PC-3 (cell line): ENCODE measurements at places on chromosomes 13 and 19.
A peak's percentile ranks its signal among the peaks of the same experiment; 100 is the strongest.

- H3K27me3 ChIP-seq, result peaks cover 7% of the 10 kb centered on the region
- H3K27ac ChIP-seq, result no peak overlapping the region
- DNase-seq, result no peak
- no peaks in the 10 kb centered on the region for H3K36me3 ChIP-seq
These were observed 20.8 kb downstream of the COL5A3 start for GRCh38 chr19:9989504-9989903.

GRCh38 chr19:55581145-55581822 lies 636 bp upstream of the ZNF579 start:
- no peak overlapping the region for H3K27ac ChIP-seq
- H3K27me3 ChIP-seq, result no peaks in the 10 kb centered on the region
- no peaks in the 10 kb centered on the region; the same call in 1 of the 2 replicates for H3K36me3 ChIP-seq
- peaks cover 10% of the 10 kb centered on the region for H3K4me1 ChIP-seq
- peak; percentile 45 for DNase-seq

DNA sequence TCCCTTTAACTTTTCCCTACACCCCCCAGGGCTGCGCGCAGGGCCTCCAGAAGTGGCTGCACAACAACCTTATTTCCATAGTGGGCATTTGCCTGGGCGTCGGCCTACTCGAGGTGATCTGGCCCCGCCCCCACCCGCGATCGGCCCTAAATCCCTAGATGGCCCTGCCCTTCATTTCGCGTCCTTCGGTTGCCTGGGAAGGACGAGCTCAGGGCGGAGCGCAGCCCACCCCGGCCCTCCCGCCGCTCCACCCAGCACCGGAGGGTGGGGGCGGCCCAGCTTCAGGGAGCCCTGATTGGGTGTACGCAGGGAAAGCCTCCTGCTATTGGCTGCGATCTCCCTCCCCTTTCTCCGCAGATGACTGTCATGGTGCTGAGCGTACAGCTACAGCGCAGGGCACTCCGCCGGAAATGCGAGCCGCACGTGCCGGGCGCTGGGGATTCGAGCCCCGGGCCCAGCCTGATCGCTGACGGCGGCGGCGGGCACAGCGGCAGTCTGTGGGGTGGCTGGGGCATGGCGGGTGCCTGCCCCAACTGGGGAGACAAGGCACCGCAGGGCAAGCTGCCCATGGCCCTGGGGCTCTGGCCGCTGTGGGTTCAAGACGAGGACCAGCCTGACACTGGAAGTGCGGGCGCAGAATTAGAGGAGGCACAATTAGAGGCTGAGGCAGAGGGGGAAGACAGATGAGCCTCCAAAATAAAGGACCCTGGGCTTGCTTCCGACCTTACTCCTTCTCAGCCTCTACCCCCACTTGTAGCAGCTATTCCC lies 4.3 kb downstream of the CD37 start:
- H3K27me3 ChIP-seq, result no peaks in the 10 kb centered on the region
- H3K27ac ChIP-seq, result no peak overlapping the region
- peaks cover 14% of the 10 kb centered on the region for H3K4me1 ChIP-seq

GRCh38 chr19:10514211-10515145 lies 2.8 kb downstream of the S1PR5 start:
- no peak for DNase-seq
- no peak overlapping the region for H3K27ac ChIP-seq
- H3K36me3 ChIP-seq, result no peaks in the 10 kb centered on the region
- H3K4me3 ChIP-seq, result no peak overlapping the region
- H3K27me3 ChIP-seq, result no peaks in the 10 kb centered on the region

GRCh38 chr19:30274987-30275386 lies 97.2 kb upstream of the ZNF536 start:
- H3K4me1 ChIP-seq, result no peaks in the 10 kb centered on the region
- no peak for DNase-seq
- H3K36me3 ChIP-seq, result no peaks in the 10 kb centered on the region
- no peak overlapping the region for H3K4me3 ChIP-seq
- peaks cover 14% of the 10 kb centered on the region for H3K27me3 ChIP-seq
